ENCODE measurements at places on chromosomes 7 and 10.

DNA sequence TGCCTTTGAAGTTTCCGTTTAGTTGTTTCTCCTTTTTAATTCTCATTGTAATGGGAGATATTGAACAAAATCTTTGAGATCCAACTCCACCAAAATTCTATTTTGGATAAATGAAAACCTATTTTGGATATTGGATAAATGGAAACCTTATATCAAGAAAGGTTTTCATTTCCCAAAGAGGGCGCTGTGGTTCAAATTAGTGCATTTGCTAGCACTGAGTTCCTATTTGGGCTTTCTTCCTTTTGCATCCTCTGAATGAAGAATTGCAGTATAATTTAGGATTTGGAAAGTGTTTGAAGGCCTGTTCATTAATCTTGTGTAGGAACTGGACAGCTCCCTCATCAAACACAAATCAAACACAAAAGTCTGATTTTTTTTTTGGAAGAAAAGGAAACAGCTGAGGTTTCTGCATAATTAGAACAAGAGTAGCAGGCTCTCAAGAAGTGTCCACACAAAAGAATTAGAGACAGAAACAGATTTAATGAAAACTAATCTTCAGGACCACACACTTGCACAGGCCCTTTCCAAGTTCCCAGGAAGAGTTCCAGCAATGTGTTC is 80.8 kb upstream of the KLF14 start:
- peak; percentile 19 for DNase-seq

DNA sequence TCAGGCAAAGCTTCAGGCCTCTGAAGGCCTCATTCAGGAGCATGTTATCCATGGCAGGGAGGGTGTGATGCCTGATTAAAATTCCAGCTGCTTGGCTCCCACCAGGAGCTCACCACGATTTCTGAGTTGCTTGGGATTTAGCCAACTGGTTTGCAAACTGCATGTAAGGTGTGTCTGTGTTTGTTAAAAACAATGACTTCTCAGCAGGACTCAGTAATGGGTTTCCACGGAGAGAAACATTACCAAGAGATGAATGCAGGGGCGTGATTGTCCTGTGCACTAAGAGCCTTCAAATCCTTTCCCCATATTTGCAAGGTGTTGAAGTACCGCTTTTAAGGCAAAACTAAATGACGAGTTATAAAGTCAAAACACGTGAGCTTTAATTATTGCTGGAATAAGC is 88.8 kb upstream of the BTBD16 start:
- no peak for DNase-seq

- no peak for DNase-seq
Observed at GRCh38 chr10:114397651-114398145, 6.6 kb downstream of the AFAP1L2 start.

DNA sequence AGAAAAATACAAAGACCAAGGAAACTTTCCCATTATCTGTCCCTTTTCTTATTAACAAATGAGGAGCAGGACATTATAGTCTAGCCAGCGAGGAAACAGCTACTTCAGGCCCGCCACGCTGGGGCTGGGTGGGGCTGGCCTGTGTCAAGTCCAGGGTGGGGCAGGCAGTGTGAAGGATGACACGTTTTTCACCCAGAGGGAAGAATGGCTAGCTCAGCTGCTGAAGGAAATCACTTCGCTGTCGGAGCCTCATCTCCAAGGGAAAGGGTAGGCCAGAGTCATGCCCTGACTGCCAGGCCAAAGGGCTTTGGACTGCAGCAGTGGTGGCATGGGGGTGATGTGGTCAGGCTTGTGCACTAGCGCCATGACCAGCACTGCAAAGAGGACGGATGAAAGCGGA is 24.4 kb downstream of the COL13A1 start:
- no peak for DNase-seq

DNA sequence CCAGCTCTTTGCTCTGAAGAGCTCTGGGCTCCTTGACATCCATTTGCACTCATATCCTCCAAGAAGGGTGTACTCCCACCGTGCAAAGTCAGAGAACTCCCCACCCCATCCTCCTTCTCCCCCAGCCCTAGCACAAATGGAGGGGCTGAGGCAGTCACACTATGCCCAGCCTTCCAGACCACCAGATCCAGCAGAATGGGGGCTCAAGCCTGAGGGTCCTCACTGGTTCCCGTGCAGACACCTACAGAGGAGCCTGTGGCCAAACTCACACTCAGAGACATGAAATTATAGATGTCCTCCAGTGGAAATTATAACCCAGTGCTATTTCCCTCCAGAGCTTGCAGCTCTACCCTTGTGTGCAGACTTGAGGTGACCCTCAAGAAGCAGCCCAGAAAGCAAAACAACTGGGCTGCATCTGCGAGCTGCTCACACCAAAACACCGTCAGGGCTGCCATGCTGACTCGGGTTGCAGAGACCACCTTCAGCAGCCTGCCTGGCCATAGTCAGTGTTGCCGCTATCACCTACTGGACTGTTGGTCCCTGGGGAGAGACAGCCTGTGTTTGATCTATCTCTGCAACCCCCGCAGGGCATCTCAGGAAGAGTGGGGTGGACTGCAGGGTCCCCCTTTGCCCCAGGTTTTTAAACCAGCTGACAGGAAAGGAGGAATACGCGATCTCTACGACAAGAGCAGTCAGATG is 7.4 kb downstream of the ZNF488 start:
- no peak for DNase-seq

- no peak for DNase-seq
Observed at GRCh38 chr10:89303161-89303560, 1.3 kb downstream of the IFIT2 start.

- no peak for DNase-seq
Observed at GRCh38 chr7:91266067-91266688, 1.9 kb downstream of the FZD1 start.

GRCh38 chr7:139104091-139104450 is 5.4 kb downstream of the ZC3HAV1 start:
- DNase-seq = peak; percentile 71

DNA sequence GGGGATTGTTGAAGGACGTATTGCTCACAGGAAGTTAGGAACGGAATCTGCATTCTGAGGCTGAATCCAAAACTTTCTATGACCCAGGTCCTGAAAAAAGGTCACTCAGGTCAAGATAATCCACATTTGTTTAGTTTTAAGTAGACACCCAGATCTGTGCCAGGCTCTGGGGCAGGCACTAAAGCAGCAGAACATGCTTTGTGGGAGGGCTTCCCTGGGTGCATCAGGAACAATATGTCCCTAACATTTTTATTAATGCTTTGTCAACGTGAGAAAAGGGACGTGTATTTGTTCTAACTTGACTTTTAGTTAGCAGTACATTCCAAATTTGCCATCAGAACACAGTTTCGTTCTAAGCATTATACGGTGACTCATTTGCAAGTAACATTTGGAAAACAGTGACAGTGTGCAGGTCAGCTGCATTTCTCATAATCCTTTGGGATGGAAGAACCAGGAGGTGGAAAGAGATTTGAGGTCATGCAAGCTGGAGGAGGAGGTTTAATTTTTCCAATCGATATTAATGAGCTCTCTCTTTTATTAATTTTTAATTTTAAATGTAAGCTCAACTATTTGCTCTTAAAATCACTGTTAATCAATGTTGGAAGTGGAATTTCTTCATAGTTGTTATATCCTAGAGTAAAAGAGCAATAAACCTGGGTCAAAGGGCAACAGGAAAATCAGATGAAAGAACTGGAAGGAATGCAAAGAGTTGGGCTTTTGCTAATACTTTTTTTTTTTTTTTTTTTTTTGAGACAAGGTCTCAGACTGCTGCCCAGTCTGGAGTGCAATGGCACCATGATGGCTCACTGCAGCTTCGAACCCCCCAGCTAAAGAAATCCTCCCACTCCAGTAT is 35.0 kb downstream of the TAS2R41 start:
- no peak for DNase-seq

DNA sequence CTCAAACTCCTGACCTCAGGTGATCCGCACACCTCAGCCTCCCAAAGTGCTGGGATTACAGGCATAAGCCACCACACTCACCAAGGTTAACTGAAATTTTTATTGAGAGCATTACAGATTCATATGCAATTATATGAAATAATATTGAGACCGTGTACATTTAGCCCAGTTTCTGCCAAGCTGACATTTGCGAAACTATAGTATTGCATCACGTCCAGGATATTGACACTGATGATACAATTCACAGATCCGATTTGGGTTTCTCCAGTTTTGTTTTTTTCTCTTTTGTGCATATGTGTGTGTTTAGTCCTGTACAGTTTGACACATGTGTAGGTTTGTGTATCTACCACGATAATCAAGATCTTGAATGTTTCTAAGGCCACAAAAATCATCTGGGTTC is 627.9 kb upstream of the FOXK1 start:
- no peak for DNase-seq

DNA sequence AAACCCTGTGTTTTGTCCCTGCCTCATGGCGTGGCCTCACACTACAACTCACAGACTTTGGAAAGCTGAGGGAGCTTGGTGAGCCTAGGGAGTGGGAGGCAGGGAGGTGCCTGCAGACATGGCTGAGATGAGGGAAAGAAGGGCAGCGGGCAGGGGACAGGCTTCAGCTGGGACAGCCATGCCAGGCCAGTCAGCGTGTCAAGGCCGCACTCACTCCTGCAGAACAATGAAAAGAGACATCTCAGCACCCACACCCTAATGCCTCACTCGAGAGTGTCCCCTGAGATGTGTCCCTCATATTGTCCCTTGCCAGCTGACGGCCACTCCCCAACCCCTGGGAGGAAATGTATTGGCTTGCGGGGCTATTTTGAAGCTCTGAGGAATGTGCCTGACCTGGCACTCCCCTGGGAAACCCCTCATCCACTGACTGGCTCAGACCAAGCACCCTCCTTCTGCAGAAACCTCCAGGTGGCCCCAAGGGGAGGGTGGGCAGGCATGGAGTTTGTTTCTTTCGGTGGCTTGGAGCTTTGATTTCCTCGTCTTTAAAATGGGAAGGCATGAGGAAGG is 31.6 kb downstream of the SH3PXD2A start:
- no peak for DNase-seq

GRCh38 chr7:80883154-80884025 is 35.5 kb downstream of the SEMA3C start:
- DNase-seq = no peak

DNA sequence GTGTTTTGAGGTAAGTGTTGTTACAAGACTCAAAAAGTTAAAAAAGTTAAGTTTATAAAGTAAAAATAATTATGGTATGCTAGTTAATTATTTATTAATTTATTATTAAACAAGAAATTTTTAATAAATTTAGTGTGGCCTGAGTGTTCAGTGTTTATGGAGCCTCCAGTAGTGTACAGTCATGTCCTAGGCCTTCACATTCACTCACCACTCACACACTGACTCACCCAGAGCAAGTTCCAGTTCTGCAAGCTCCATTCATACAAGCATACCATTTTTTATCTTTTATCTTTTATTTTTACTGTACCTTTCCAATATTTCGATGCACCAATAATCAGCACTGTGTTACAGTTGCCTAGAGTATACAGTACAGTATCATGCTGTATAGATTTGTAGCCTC is 381.2 kb upstream of the MGMT start:
- DNase-seq = no peak

DNA sequence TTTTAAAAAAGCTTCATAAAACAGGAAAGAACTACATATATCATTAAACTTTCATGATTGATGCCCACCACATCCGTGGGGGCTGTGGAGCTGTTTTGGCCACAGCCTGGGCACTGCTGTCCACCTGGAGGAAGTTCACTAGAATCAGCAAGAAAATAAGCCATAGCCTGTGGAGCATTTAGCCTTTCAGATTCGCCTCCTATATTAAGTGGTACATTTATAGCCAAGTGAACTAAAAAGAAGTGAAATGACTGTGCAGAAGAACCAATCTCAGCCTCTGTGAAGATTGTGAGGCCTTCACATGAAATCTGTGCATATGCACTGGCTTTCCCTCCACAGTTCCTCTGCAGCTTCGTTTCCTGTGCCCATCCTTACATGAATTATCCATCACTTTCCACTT is 23.5 kb downstream of the WNT16 start:
- DNase-seq = no peak

DNA sequence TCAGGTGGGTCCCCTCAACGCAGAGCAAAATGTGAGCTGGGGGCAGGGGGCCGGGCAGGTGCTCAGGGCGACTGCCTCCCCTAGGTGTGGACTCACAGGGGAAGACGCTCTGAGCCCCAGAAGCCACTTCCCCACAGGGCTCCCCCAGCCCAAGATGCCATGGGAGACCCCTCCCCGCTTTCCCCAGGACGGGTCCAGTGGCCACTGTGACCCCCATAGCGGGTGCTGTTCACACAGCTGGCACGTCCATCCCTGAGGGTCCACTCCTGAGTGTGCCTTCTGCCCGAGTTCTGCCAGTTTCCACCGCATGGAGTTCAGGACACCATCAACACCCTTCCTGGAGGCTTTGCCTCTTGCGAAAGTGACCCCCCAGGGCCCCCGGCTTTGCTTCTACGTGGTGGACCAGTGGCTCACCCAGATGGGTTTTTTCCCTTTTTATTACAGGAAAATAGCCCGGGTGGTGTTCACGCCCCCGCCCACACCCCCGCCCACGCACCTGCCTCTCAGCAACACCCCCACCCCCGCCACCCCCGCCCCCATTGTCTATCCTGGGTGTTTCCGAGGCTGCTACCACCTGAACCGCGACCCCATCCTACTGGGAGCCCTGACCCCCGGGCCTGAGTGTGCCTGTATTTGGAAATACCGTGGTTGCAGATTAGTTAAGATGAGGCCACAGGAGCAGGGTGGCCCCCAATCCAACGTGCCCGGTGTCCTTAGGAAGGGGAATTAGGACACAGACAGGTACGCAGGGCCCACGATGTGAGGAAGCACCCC is 32.0 kb downstream of the ADAP1 start:
- peak; percentile 43 for DNase-seq

- no peak for DNase-seq
Observed at GRCh38 chr10:30057894-30058556, 1.4 kb downstream of the JCAD start.

DNA sequence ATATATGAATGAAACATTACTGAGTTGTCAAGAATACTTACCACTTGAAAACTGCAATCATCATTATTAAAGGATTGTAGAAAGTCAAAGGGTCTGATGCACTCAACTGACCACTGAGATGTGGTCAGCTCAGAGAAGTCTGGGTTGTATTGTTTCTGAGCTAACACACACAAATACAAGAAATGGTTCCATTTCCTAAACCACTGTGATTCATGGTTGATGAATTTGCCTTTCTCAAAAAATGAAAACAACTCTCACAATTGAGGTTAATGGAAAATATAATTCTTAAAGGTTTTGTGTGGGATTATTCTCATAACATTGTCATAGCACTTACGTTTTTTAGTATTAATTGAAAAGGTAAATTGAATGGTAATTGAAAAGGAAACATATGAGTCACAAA is 45.6 kb upstream of the TAS2R16 start:
- no peak for DNase-seq

GRCh38 chr7:143979998-143980397 is 20.1 kb upstream of the OR6B1 start:
- DNase-seq = no peak

Data from activated CD4-positive, alpha-beta T cell treated with anti-CD3 and anti-CD28 coated beads, Interleukin-2, Interleukin-6, amounts not matched to agents 100 ng/mL and 50 ng/mL, durations not matched to agents 16 hours and 8 hours (primary cell).